Spinal cord (tissue), 10 donors: ENCODE measurements at places on chromosomes 1 and 21.

- H3K4me1 ChIP-seq, result peaks cover 13% of the 10 kb centered on the region
- no peak overlapping the region for H3K27ac ChIP-seq
- no peaks in the 10 kb centered on the region for H3K27me3 ChIP-seq
- no peak overlapping the region for H3K4me3 ChIP-seq
- DNase-seq, result no peak
These were observed 354.6 kb downstream of the PTPRU start for GRCh38 chr1:29590583-29591565.

GRCh38 chr1:112317611-112318062 lies 78.4 kb upstream of the CTTNBP2NL start:
- no peaks in the 10 kb centered on the region for H3K27me3 ChIP-seq
- no peak for DNase-seq
- no peak overlapping the region for H3K4me3 ChIP-seq
- H3K27ac ChIP-seq, result no peak overlapping the region
- H3K36me3 ChIP-seq, result no peaks in the 10 kb centered on the region

- peaks cover 4% of the 10 kb centered on the region for H3K36me3 ChIP-seq
- no peak overlapping the region for H3K27ac ChIP-seq
- H3K4me3 ChIP-seq, result no peak overlapping the region
- no peak for DNase-seq
- no peaks in the 10 kb centered on the region for H3K27me3 ChIP-seq
- H3K4me1 ChIP-seq, result peaks cover 7% of the 10 kb centered on the region
These were observed 52.1 kb downstream of the ARID4B start for GRCh38 chr1:235275836-235276235.

DNA sequence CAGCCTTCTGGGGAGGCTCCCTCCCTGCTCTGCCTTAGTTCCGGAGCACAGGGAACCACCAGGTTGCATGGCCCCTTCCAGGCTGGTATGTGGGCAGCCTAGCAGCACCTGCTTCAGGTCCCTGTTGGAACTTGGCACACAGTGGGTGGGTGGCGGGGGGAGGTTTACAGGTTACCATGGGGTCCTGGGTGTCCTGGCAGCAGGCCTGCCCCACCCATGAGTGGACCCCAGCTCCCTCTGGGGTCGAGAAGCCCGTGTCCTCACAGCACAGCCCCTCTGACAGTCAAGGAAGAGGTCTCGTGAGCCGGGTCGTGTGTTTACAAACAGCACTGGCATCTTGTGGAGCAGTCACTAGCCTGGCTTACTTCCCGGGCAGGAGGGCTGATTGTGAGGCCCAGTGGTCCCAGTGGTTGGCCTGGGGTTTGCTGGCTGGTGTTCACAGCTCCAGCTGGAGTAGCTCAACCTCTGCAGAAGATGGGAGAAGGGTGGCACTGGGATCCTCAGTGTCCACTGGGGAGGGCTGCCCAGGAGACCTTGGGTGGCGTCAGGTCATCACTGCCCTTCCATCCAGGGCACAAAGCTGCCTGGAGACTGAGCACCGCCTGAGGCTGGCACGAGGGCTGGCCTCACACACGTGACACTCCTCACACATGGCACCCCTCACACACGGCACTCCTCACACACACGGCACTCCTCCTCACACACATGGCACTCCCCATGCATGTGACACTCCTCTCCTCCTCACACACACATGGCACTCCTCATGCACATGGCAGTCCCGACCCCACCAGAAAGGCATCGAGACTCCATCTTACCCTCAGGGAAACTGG lies 100.9 kb downstream of the RIPK4 start:
- no peak for DNase-seq
- no peak overlapping the region for H3K4me3 ChIP-seq
- no peaks in the 10 kb centered on the region for H3K36me3 ChIP-seq
- peaks cover 2% of the 10 kb centered on the region for H3K27me3 ChIP-seq
- H3K27ac ChIP-seq, result no peak overlapping the region

- H3K27me3 ChIP-seq, result no peaks in the 10 kb centered on the region
- H3K4me1 ChIP-seq, result no peaks in the 10 kb centered on the region
- DNase-seq, result no peak
- H3K4me3 ChIP-seq, result no peak overlapping the region
- no peaks in the 10 kb centered on the region for H3K36me3 ChIP-seq
- no peak overlapping the region for H3K27ac ChIP-seq
These were observed 6.6 kb upstream of the APP start for GRCh38 chr21:26177187-26177586.

- H3K36me3 ChIP-seq, result no peaks in the 10 kb centered on the region
- no peaks in the 10 kb centered on the region for H3K27me3 ChIP-seq
- H3K27ac ChIP-seq, result no peak overlapping the region
These were observed 216.3 kb upstream of the ADGRL2 start for GRCh38 chr1:81584398-81584797.

DNA sequence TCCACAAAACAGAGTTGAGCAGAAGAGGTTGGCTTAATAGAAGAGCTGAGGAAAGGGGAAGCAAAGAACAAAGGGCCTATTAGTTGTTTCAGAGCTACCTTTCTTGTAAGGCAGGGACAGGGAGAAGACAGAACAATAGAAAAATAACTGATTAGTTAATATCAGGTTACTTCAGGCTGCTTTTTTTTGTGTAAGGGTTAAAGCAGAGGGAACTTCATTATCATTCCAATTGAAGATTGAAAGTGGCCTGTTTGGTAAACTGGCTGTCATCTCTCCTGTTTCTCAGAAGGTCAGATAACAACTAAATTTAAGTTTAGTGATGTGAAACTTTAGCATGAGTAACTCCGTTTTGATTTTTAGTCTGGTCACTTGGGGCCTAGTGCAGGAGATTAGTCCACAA lies 22.3 kb downstream of the CDC42 start:
- H3K36me3 ChIP-seq, result peaks cover 12% of the 10 kb centered on the region
- H3K4me1 ChIP-seq, result peaks cover 8% of the 10 kb centered on the region
- no peak for DNase-seq
- no peak overlapping the region for H3K4me3 ChIP-seq
- H3K27me3 ChIP-seq, result no peaks in the 10 kb centered on the region

GRCh38 chr1:84792421-84792820 lies 100.6 kb downstream of the LPAR3 start:
- H3K27me3 ChIP-seq, result no peaks in the 10 kb centered on the region
- H3K4me1 ChIP-seq, result no peaks in the 10 kb centered on the region

DNA sequence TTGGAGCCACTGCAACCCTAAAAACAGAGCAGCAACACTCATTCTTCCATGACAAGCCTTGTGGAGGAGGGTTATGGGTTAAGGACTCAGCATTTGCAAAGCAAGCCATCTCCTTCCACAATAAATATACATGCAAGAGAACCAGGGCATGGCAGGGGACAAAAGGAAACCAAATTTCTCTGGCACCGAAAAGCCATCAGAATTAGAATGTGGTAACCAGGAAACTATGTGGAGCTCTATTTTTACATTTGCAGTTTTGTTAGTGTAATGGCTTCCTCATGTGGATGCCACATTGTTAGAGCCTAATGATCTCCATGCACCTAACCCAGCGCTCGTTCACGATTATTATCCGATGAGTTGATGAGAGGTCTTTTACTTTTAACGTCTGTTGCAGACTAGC lies 91.7 kb downstream of the NAV1 start:
- no peaks in the 10 kb centered on the region for H3K27me3 ChIP-seq
- H3K4me1 ChIP-seq, result peaks cover 48% of the 10 kb centered on the region
- H3K27ac ChIP-seq, result peak overlapping the region; percentile 25
- H3K36me3 ChIP-seq, result no peaks in the 10 kb centered on the region

DNA sequence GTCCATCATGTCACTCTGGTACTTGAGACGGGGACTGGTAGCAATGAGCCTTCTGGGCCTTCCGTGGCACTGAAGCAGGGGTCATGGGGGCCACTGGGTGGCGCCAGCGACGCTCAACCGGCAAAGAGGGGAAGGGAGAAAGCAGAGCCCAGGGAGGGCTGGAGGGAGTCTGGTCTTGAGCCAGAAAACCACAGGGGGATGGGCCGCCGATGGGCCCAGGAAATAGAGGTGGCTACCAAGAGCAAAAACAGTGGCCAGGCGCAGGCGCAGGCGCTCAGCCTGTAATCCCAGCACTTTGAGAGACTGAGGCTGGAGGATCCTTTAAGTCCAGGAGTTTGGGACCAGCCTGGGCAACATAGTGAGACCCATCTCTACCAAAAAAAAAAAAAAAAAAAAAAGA lies 21.8 kb downstream of the EXOC8 start:
- H3K27ac ChIP-seq, result no peak overlapping the region
- no peaks in the 10 kb centered on the region for H3K27me3 ChIP-seq
- no peak for DNase-seq
- H3K4me3 ChIP-seq, result no peak overlapping the region
- H3K4me1 ChIP-seq, result no peaks in the 10 kb centered on the region
- H3K36me3 ChIP-seq, result no peaks in the 10 kb centered on the region

DNA sequence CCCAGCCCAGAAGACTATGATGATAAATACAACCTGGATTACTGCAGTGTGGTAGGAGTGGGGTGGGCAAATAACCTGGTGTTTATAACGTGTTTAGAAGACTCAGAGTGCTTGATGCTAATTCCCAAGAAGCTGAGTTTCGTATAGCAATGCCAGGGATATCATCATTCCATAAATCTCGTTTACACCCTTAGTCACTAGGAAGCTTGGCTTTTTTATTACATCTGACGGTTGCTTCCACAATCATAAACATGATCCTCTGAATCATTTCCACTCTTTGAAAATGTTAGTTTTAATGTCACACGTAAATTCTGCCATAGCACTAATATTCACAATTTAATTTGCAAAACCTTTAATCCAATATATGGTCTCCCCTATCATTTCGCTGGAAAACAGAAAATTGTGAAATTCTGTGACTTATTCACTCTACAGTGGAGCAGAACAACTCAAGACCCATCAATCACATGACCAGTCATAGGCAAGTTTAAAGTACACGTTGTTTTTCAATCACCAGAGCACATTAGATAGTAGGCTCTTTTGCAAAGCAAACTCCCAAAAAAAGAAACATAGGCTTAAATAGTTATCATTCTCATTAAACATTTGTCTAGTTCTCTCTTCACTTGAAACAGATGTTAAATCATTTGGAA lies 321.0 kb downstream of the LTN1 start:
- no peaks in the 10 kb centered on the region for H3K36me3 ChIP-seq
- H3K4me1 ChIP-seq, result no peaks in the 10 kb centered on the region
- H3K27me3 ChIP-seq, result no peaks in the 10 kb centered on the region
- no peak overlapping the region for H3K4me3 ChIP-seq
- DNase-seq, result no peak

GRCh38 chr1:178566187-178566586 lies 53.3 kb downstream of the TEX35 start:
- H3K4me1 ChIP-seq, result peaks cover 8% of the 10 kb centered on the region
- no peak overlapping the region for H3K27ac ChIP-seq
- no peaks in the 10 kb centered on the region for H3K36me3 ChIP-seq
- H3K27me3 ChIP-seq, result no peaks in the 10 kb centered on the region

GRCh38 chr1:225462429-225462713 lies 34.5 kb upstream of the LBR start:
- no peak for DNase-seq
- H3K27ac ChIP-seq, result no peak overlapping the region
- H3K27me3 ChIP-seq, result no peaks in the 10 kb centered on the region
- H3K36me3 ChIP-seq, result no peaks in the 10 kb centered on the region
- peaks cover 41% of the 10 kb centered on the region for H3K4me1 ChIP-seq

GRCh38 chr1:58714544-58714943 lies 14.7 kb upstream of the MYSM1 start:
- no peaks in the 10 kb centered on the region for H3K27me3 ChIP-seq
- no peak overlapping the region for H3K27ac ChIP-seq
- peaks cover 3% of the 10 kb centered on the region for H3K4me1 ChIP-seq
- DNase-seq, result no peak

GRCh38 chr1:113057006-113057405 lies 16.0 kb upstream of the LRIG2 start:
- H3K27ac ChIP-seq, result no peak overlapping the region
- peaks cover 6% of the 10 kb centered on the region for H3K4me1 ChIP-seq
- no peak overlapping the region for H3K4me3 ChIP-seq

GRCh38 chr21:44618504-44618903 lies 6.6 kb downstream of the KRTAP10-8 start:
- DNase-seq, result no peak
- no peaks in the 10 kb centered on the region for H3K27me3 ChIP-seq
- H3K36me3 ChIP-seq, result no peaks in the 10 kb centered on the region
- no peak overlapping the region for H3K27ac ChIP-seq
- H3K4me3 ChIP-seq, result no peak overlapping the region
- H3K4me1 ChIP-seq, result no peaks in the 10 kb centered on the region

DNA sequence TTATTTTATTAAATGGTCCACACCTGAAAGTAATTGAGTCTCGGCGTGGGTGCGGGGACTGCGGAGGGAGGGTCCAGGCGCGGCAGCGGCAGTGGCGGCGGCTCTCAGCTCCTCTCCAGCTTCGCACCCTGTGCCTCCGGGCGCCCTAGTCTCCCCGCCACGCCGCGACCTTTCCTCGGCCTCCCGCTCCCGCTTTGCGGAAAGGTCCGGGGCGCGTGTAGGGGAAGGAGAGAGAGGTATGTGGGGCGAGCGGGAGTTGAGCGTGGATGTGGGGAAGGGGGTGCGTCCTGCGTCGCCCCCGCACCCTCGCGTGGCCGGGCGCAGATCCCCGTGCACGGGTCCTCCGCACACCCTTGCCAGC lies 13.4 kb upstream of the ALX3 start:
- H3K27me3 ChIP-seq, result peaks cover 72% of the 10 kb centered on the region
- peak overlapping the region; percentile 24 for H3K4me3 ChIP-seq
- peak; percentile 19 for DNase-seq
- H3K36me3 ChIP-seq, result no peaks in the 10 kb centered on the region
- no peak overlapping the region for H3K27ac ChIP-seq

- H3K4me3 ChIP-seq, result no peak overlapping the region
- DNase-seq, result no peak
- no peaks in the 10 kb centered on the region for H3K36me3 ChIP-seq
- H3K4me1 ChIP-seq, result no peaks in the 10 kb centered on the region
These were observed 132.7 kb downstream of the RUNX1 start for GRCh38 chr21:34916446-34916845.

DNA sequence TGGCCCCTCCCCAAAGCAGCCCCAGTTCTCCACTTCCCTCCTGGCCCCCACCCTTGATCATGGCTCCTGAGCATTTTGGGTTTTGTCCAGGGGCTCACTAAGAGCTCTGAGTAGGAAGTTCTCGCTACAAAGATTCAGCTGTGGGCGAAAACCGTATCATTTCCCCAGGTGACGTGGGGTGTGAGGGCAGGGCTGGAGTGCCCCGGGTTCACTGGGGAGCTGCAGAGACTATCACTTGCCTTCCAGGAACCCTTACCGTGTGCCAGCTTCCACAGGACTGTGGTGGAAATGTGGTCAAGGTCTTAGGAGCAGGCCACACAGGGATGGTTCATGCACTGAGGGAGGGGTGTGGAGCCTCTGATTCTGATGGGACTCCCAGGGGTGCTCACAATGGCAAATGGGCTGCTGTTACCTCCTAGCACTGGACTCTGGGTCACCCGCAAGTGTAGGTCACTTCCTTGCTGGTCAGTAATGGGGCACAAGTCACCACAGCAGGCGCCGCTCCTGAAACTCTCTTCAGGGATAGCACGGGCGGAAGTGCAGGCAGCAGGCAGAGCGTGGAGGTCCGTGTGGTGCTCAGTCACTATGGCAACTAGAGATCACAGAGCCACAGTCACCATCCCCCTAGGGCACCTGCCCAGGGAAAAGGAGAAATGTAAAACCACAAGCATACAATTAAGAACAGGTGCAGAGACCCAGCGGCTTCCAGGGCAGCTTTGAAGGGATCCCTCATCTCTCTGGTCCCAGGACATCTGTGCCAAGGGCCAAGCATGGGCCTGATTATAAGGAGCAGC lies 35.4 kb downstream of the RSPH1 start:
- no peak for DNase-seq
- peaks cover 6% of the 10 kb centered on the region for H3K4me1 ChIP-seq
- no peaks in the 10 kb centered on the region for H3K27me3 ChIP-seq
- H3K27ac ChIP-seq, result no peak overlapping the region

- peaks cover 92% of the 10 kb centered on the region for H3K36me3 ChIP-seq
- H3K27me3 ChIP-seq, result no peaks in the 10 kb centered on the region
- no peak overlapping the region for H3K4me3 ChIP-seq
- H3K27ac ChIP-seq, result no peak overlapping the region
- no peak for DNase-seq
These were observed 18.8 kb downstream of the KCNC4 start for GRCh38 chr1:110228869-110229268.
